ENCODE measurements at places on chromosomes 4 and X.

DNA sequence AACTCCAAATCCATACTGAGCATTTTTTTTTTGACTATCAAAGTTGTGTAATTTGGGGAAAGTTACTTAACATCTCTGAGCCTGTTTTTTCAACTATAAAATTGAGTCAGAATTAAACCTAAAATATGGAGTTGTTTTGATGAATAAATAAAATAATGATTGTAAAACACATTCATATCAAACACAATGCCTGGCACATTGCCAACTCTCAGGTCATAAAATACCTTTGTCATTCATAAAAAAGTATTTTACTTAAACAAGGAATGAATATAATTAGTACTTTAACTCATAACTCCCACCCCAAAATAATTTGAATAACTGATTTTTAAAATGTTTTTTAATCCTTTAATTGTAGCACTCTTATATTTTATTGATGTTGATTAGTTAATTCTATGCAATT is 3.8 kb upstream of the GPR174 start:
- no peak for DNase-seq

DNA sequence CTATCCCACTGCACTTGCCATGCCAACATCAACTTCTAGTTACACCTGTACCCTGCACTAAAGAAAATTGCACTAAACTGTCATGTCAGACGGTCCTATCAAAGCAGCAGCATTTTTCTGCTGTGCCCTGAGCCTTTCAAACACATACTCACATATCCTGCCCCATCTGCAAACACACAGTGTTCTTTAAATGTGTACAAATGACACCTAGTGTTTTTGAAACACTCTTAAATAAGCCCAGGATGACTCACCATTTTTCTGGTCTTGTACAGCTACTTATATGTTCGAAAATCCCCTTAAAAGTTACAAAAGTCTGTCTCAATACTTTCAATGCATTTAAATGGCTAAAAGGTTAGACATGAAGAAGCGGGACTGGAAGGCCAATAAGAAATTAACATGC is 346.7 kb upstream of the PPARGC1A start:
- no peak for DNase-seq

GRCh38 chr4:4415107-4415805 is 28.4 kb downstream of the NSG1 start:
- DNase-seq = no peak

- DNase-seq = no peak
Observed at GRCh38 chr4:189513421-189513820, 427.3 kb upstream of the FRG1 start.

DNA sequence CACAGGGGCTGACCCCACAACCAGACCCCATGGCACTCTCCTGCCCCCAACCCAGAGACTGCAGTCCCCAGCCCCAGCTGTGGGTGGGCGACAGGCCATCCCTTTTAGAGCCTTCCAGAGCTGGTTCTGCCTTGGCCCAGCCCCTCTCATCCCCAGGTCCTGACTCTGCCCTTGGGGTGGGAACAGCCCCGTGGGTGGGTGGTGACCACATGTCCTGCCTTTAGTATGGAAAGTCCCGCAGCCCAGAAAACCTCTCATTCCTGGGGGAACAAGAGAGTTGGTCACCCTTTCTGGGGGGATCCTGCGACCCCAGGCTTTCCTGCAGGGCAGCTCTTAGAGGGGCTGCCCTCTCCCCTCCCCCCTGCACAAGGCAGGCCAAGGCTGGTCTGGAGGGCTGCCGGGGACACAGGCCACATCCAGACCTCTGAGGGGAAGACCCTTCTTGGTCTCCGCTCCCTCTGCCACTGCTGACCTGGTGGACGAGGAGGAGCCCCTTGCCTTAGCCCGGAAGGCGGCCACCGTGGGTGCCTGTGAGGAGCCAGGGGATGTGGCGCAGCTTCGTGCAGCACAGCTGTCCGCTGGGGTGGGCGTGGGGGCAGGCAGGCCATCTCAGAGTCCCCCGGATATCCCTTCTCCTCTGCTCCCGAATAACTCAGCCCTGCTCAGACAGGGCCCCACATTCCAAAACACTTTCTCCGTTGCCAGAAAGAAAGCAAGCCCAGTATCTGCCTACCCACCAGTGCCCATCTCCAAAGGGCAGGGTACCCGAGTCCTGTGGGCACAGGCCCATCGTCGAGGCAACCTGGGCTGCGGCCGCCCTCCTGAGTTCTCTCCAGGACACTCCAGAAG is 6.7 kb upstream of the MXD4 start:
- DNase-seq = no peak

DNA sequence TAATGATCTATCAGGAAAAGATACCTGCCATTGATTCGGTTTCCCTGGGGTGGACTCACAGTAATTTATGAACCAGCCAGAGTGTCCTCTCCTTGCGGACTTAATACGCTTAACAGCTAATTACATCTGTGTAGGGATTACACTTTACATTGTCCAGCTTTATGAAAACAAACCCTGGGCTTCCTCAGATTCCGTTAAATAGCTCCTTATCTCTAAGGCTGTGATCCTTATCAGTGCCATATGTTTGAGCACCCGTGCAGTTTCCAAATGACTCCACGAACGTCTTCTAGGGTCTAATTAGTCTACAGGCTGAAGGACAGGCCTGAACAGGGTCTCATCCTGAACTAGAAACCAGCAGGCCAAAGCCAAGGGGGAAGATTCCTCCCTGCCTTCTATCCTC is 56.9 kb downstream of the KDR start:
- no peak for DNase-seq
